ENCODE measurements at places on chromosomes 7 and 10.

DNA sequence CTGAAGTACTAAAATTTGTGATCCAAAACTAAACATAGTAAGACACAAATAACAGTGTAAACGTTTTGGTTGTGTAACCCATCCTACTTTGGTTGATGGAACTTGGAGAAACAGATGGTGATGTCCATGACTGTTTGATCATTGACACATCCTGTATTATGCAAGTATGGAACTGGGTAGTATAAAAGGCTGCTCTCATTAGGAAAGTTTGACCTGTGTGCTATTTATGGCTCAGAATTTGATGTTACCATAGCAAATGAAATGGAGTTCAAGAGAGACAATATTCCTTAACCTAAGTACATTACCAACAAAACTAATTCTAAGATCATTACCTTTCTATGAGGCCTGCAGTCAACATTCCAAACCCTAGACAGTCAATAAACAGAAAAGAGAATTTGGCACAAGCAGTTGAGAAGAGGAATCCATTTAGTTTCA is 39.9 kb downstream of the DKK1 start:
- no peak for DNase-seq

GRCh38 chr10:78757344-78757925 is 311.3 kb upstream of the ZMIZ1 start:
- DNase-seq, result no peak

DNA sequence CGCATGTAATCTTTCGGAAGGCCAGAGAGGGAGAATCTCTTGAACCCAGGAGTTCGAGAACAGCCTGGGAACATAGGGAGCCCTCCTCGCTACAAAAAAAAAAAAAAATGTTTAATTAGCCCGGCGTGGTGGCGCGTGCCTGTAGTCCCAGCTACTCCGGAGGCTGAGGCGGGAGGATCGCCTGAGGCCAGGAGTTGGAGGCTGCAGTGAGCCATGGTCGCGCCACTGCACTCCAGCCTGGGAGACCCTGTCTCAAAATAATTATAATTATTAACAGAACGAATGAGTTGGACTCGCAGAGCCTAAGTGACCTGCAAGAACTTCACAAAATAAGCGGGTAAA is 794 bp downstream of the PCGF6 start:
- DNase-seq, result no peak

GRCh38 chr10:69817078-69817581 is 15.4 kb downstream of the COL13A1 start:
- DNase-seq, result no peak

GRCh38 chr7:132783824-132784223 is 207.6 kb upstream of the PLXNA4 start:
- DNase-seq, result no peak

DNA sequence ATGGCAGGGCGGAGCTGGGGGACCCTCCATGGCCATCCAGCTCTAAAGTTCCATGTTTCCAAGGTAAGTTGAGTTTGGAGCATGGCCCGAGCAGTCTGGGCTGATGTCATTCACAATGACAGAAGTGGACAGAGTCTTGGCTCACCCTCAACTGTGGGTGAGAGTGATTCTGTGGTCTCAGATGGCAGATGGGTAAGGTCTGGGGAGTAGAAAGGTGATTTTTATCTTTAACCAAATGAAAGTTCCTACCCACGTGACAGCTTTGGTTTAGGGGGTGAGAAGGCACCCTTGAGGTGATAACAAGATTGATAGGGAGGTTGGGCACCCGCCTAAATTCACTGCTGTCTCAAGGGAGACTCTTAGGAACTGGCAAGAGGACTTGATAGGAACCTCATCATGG is 57.6 kb upstream of the PDZD8 start:
- no peak for DNase-seq

- no peak for DNase-seq
Observed at GRCh38 chr10:103713676-103714075, 141.7 kb downstream of the SH3PXD2A start.

- no peak for DNase-seq
Observed at GRCh38 chr7:7882888-7883287, 85.7 kb upstream of the GLCCI1 start.

- DNase-seq, result no peak
Observed at GRCh38 chr10:95909561-95909960, 1.8 kb downstream of the CC2D2B start.

- DNase-seq, result no peak
Observed at GRCh38 chr10:90138844-90139243, 437.5 kb downstream of the KIF20B start.

GRCh38 chr10:124158592-124158991 is 65.2 kb upstream of the CHST15 start:
- no peak for DNase-seq

GRCh38 chr7:133253519-133253875 is 619 bp downstream of the EXOC4 start:
- no peak for DNase-seq

- no peak for DNase-seq
Observed at GRCh38 chr7:69898189-69898588, 299.9 kb downstream of the AUTS2 start.

- DNase-seq, result no peak
Observed at GRCh38 chr10:69088801-69089501, 1.0 kb downstream of the SRGN start.

DNA sequence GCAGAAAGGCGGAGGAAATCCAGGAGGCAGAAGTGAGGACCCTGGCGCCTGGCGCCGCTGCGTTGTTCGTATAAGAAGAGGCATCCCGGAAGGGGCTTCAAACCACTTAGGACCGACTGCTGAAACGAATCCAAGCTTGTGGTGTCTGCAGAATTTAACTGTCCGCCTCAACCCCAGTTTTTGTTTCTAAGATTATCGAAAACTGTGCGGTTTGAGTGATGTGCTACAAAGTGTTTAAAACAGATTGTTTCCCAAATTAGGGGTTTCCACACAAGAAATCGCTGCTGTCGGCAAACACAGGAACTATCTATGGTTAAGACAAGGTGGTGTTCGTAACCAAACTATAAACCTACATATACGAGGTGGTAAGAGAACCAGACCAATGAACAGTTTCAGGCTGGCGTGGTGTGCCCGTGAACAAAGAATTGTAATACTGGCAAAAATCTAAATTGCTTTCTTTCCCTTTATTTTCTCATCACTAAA is 835 bp upstream of the DGKI start:
- DNase-seq, result no peak

DNA sequence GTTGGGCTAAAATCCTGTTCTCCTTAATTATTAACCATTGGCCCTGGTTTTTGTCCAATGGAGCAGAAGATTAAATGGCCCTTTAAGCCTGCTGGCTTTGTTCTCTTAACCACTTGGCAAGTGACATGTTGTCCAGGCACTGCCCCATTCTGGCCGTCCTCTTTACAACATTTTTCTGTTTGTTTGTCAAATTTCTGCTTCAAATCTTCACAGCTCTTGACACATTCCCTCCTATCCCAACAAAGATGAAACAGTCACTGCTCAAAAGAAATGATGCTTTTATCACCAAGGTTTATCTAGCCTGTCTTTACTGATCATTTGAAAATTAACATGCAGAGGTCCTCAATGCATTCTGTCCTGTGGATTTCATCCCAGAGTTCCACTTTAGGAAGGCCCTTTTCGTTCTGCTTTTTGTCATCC is 700.4 kb downstream of the KCNMA1 start:
- DNase-seq, result no peak

- no peak for DNase-seq
Observed at GRCh38 chr7:139509535-139509934, 13.9 kb upstream of the CLEC2L start.
